ENCODE measurements at places on chromosomes 12 and 14. TPM values are rescaled to one million over a fixed set of nuclear protein-coding genes. Genes with fewer than 3 reads are reported as not detected.

- no peak for DNase-seq
Observed at GRCh38 chr14:100359881-100360280, 36.7 kb downstream of the SLC25A47 start.

PTPRB gene
- not detected for polyA plus RNA-seq

NKX2-8 gene
- not detected for polyA plus RNA-seq

DNA sequence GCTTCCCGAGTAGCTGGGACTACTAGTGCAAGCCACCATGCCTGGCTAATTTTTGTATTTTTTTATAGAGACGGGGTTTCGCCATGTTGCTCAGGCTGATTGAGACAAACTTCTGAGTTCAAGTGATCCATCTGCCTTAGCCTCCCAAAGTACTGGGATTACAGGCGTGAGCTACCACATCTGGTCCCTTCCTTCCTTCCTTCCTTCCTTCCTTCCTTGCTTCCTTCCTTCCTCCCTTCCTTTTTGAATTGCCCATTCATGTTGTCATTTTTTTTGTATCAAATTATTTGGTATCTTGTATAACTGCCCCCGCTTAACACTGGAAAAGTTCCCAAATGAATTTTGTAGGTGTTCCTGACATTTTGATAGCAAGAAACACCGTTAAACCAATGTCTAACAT is 11.7 kb downstream of the RAD9B start:
- DNase-seq = no peak

DNA sequence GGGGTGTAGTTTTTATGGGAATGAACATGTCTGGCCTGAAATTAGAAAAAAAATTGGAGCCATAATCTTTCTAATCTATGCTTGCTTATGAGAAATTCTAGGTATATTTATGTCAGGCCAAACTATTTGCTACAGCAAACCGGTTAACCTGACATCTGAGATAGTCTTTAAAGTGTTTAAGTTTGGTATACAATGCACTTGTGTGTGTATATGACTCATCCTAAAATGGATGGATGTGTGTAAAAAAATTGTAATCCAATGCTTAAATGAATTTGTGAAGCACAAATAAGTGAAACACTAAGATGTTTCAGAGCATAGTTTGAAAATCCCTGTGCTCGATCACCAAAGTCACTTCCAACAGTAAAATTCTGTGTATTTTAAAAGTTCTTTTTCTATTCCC is 6.7 kb downstream of the CNOT2 start:
- no peak for DNase-seq

LRP6 gene
- 0.12 TPM for polyA plus RNA-seq

DNA sequence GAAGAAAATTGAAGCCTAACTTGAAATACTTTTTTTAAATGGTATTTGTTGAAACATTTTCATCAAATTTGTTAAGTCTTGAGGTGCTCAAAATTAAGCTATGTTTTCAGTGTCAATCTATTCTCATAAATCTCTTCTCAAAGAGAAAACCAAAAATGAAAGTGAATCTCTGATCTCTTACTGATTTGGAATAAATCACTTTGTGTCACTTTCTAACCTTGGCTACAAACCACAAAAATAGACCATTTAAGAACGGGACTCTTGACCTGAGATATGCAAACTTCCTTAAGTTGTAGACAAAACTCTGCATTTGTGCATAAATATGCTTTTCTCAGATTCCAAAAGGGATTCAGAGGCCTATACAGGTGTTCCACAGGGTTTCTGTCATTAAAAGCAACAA is 192.9 kb downstream of the SEC23A start:
- no peak for DNase-seq

NTS gene
- polyA plus RNA-seq = not detected
